ENCODE measurements at places on chromosomes 5 and 9.

DNA sequence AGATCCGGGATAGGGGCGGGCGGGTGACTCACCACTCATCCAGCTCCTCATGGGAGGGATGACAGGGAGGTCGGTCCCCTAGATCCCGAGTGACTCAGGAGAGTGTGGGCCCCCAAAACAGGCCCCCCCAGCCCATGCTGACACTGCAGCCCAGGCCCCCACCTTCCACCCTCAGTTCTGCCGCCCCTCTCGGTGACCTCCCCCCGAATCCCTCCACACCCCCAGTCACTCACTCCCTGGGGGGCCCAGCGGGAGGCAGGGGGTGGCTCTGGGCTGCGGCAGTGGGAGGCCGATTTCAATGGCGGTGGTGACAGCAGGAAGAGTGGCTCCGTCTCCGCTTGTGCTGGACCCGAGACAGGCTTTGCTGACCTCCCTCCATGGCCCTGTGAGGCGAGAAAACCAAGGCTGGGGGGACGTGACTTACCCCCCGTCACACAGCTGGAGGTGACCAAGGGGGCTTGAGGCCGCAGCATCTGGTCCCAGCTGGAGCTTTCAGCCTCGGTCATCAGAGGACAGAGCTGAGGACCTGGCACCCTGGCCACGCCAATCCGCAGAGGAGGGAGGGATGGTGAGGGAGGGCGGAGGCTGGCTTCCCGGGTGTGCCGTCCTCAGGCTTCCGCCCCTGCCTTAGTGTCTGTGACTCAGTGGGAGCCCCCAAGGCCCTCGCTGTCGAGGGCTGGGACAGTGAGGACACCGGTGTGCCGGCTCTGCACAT, 9.0 kb downstream of the GPSM1 start:
- no peak for DNase-seq

- DNase-seq, result no peak
Observed at GRCh38 chr5:11443831-11444230, 460.4 kb downstream of the CTNND2 start.

GRCh38 chr5:158773161-158773560, 326.6 kb downstream of the EBF1 start:
- no peak for DNase-seq

DNA sequence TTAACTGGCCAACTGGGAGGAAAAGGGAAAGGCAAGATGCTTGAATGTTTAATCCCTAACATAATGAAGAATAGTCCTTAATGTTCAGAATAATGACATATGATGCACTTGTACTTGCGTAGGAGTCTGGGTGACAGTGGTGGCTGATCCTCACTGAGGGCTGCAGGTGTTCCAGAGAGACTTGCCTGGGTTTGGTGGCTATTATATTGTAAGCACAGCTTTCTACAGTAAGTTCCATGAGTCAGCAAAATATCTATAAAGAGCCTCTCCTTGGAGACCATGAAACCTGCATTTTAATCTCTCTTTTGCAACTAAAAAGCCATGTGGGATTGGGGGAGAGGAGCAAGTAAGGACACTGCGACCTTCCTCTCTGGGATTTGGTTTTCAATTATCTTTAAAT, 1.9 kb upstream of the NPR2 start:
- DNase-seq, result no peak

- DNase-seq, result no peak
Observed at GRCh38 chr5:10588779-10589447, 25.0 kb downstream of the ANKRD33B start.

- DNase-seq, result no peak
Observed at GRCh38 chr5:168286386-168286785, 5.1 kb upstream of the WWC1 start.

DNA sequence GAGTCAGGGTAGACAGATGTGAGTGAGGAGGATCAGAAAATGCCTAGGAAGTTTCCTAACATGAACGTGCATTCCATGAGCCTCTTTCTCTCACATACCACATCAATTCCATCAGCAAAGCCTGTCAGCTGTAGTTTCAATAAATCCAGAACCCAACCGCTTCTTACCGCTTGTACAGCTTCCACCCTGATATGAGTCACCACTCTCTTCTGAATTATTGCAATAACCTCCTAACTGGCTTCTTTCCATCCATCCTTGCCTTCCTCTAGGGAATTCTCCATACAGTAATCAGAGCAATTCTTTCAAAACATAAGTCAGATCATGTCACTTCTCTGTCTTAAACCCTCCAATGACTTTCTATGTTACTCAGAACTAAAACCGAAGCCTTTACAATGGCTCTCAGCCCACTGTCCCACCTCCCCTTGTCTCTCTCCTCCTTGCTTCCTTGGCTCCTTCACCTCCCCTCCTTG, 8.1 kb upstream of the RAD23B start:
- no peak for DNase-seq

GRCh38 chr5:124238350-124238749, 508.1 kb downstream of the ZNF608 start:
- no peak for DNase-seq

GRCh38 chr5:154271936-154272514, 81.5 kb downstream of the GALNT10 start:
- no peak for DNase-seq

DNA sequence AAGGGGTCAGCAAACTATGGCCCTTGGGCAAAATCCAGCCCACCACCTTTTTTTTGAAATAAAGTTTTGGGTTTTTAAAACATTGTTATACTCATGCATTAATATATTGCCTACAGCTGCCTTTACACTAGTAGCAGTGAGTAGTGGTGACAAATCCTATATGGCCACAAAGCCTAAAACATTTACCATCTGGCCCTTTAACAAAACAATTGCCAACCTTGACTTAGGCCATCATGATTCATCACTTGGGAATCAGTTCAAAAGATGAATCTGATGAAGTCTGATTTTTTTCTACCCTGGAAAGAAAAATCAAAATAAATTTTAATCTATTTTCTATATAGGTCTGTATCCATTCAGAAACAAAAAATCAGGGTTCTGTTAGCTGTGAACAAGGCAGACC, 484.9 kb downstream of the BNC2 start:
- DNase-seq, result no peak

GRCh38 chr9:108972626-108973209, 38.5 kb downstream of the ABITRAM start:
- no peak for DNase-seq

DNA sequence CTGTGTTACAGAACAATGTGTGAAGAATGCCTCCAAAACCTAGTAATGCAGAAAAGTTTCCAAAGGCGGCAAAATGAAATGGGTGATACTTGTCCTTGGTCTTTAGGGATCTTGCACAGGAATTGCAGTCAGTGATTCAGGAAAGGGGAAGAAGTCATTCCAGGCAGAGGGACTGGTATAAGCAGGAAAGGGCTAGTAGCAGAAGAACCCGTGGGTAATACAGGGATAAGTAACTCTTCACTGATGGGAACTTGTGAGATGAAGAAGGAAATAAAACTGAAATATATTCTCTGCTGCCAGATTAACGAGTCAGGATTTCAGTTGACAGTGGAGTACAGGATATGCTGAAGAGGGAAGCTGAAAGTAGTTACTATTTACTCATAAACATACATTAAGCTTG, 1.2 kb downstream of the SRFBP1 start:
- no peak for DNase-seq

DNA sequence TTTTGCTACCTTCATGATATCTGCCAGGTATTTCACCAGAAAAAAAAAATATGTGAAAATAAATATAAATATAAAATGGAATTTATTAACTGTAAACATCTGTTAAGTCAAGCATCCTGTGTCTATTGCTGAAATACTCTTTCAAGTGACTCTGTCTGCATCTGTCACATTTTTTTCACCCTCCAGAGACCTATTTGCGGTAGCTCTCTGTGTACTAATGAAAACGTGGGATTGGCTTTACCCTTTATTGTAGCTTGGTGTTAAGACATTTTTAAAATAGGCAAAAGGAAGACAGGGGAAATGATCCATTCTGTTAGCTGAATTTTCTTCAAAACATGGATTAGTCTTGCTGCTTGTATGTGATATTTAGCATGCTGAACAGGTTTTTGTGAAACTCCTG, 536.0 kb upstream of the WWC1 start:
- DNase-seq, result no peak

GRCh38 chr9:101463397-101463796, 27.8 kb upstream of the ALDOB start:
- DNase-seq, result no peak

GRCh38 chr9:86700629-86701028, 246.7 kb downstream of the GAS1 start:
- no peak for DNase-seq

GRCh38 chr5:161547738-161548486, 1.4 kb upstream of the GABRB2 start:
- no peak for DNase-seq

GRCh38 chr9:91837981-91838731, 111.9 kb downstream of the ROR2 start:
- DNase-seq, result no peak

- DNase-seq, result no peak
Observed at GRCh38 chr9:38278457-38278856, 114.0 kb upstream of the ALDH1B1 start.

- no peak for DNase-seq
Observed at GRCh38 chr5:141916522-141916921, 7.1 kb upstream of the DELE1 start.

DNA sequence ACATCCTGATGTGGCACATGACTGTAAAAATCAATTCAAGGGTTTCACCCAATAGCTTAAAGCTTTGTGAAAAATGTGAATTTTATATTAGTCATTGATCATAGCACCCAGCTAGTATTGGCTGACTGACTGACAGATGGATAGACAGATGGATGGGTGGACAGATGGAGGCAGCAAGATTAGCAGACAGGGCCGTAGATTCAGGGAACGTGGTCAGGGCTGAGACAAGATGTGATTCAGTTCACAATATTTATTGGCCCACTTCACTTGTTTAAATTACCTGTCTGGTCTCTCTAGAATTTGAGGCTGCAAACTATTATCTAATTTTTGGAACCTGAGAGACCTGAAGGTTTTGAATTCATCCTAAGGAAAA, 12.0 kb upstream of the PCSK5 start:
- no peak for DNase-seq

DNA sequence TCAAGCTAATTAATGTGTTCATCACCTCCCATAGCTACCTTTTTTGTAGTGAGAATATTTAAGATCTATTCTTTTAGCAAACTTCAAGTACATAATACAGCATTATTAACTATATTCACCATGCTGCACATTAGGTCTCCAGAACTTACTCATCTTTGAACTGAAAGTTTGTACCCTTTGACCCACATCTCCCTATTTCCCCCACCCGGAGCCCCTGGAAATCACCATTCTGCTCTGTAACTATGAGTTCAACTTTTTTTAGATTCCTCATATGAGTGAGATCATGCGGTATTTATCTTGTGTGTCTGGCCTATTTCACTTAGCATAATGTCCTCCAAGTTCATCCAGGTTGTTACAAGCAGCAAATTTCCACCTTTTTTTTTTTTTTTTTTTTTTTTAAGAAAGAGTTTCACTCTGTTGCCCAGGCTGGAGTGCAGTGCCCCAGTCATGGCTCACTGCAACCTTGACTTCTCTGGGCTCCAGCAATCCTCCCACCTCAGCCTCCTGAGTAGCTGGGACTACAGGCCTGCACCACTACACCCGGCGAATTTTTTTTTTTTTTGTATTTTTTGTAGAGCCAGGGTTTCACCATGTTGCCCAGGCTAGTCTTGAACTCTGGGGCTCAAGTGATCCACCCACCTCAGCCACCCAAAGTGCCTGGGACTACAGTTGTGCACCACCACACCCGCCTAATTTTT, 100.4 kb upstream of the SAP30L start:
- no peak for DNase-seq

DNA sequence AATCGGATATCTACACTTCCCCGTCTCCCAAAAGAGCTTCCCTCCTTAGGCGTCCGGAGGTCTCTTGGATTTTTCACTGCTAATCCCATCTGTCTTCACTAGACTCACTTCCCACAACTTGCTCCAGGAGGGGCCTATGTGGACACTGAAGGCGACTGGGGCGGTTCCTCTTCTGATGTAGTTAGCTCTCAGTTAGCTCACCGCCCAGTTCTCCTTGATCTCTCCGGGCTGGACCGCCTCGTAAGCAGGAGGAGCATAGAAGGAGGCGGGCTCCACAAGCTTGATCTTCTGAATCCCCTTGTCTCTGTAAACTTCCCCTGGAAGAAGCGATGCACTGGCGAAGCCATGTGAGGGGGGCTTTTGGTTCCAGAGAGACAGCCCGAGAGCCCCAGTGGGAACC, 112.0 kb upstream of the SELENOP start:
- no peak for DNase-seq

DNA sequence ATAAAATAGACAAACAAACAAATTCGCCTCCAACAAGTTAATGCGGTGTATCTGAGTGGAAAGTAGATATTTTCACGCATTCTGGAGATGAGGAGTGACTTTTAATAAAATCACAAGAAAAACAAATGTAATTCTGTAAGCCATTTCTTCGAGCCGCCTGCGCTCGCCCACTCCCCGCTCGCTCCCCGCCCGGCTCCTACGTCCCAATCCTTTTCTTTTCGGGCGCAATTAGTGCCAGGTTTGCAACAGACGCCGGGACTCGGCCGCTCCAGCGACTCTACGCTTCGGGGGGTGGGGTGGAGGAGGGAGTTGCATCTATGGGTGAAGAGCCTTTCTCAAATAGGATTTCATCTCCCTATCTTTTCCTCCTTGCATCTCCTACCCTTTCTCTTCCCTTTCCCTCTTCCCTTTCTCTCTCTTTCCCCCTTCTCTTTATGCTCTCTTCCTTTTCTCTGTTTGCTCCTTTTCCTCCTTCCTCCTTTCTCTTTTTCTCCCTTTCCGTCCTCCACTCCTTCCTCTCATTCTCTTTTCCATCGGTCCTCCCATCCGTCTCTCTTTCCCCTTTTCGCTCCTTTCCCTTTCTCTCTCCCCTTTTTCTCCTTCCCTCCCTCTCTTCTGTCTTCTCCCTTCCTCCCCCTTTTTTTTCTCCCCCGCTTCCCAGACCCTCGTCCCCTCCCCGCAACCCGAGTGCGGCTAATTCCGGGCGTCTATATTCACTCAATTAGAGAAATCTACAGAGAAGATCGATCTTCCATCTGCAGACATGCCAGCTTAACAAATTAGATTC, 6.1 kb upstream of the OTP start:
- no peak for DNase-seq

DNA sequence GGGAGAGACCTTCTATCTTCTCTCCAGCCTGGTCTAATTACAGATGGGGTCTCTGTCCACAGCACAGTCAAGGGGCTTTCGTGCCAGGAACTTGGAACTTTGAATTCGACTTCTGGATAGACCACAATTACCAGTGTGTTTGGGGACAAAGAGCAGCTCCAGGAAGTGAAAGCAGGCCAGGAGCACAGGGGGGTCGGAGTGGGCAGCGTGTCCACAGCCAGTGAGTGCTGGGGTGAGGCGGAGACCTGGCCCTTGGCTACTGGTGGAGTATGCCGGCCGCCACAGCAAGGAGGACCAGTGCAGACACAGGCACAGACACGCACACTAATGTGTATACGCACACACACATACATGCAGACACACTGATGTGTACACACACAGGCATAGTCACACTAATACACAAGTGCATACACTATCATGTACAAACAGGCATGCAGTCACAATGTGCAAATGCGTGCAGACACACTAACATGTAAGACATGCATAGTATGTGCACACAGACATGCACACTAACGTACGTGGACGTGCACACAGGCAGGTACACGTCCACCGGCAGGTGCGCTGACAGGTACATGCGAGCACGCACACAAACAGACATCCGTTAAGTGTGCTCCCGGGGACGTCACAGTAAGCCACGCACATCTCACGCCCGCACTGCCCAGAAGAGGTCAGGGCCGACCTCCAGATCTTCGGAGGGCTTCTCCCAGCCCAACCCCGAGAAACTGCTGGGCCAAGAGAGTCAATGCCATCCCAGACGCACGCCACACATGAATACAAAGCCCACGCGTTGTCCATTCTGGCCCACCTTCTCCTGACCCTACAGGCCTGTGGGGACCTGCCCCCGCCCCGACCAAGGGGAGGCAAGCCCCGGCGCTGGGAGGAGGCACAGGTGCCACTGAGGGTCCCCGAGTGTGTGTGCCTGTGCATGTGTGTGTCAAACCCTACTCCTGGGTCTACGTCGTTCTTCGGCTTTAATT, 46.5 kb downstream of the NKD2 start:
- DNase-seq, result no peak
